ENCODE measurements at places on chromosomes 5 and 9.
A peak's percentile ranks its signal among the peaks of the same experiment; 100 is the strongest.

GRCh38 chr9:90331826-90332575 lies 310.6 kb downstream of the DIRAS2 start:
- peak; percentile 87 for DNase-seq

GRCh38 chr9:105639936-105640335 lies 22.3 kb upstream of the TAL2 start:
- no peak for DNase-seq

DNA sequence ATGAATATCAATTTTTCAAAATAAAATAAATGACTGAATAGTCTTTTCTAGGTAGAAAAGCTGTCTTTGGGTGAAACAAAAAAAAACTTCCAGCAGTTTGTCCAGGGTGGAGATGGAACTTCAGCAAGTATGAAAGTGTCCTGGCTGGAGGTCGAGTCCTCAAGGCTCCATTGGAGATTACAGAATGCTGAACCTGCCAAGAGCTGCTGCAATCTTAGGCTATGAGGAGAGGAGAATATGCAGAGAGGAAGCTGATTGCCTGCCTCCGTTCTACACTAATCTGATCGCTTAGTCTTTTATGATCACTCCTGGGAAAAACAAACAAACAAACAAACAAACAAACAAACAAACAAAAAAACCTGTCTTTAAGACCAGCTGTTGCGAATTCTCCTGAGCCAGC lies 50.6 kb downstream of the NREP start:
- DNase-seq, result no peak

DNA sequence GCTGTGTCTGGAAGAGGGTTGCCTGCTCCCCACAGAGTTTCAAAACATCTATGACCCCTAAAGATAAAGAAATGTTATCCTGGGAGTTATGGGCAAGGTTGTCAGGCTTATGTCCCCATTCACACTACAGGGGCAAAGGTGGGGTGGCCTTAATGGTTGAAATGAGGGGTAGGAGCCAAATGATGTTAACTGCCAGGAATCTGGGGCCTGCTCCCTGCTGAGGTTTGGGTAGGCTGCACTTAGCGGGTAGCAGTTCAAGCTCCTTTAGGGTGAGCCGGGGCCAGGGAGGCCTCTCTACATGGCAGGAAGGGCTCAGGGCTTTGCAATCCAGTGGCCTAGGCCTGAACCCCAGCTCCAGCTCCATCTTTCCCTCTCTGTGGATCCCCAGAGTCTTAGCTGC lies 3.0 kb downstream of the FGF18 start:
- DNase-seq, result no peak

- DNase-seq, result no peak
Measured at GRCh38 chr5:3564827-3565518, 30.7 kb upstream of the IRX1 start.

DNA sequence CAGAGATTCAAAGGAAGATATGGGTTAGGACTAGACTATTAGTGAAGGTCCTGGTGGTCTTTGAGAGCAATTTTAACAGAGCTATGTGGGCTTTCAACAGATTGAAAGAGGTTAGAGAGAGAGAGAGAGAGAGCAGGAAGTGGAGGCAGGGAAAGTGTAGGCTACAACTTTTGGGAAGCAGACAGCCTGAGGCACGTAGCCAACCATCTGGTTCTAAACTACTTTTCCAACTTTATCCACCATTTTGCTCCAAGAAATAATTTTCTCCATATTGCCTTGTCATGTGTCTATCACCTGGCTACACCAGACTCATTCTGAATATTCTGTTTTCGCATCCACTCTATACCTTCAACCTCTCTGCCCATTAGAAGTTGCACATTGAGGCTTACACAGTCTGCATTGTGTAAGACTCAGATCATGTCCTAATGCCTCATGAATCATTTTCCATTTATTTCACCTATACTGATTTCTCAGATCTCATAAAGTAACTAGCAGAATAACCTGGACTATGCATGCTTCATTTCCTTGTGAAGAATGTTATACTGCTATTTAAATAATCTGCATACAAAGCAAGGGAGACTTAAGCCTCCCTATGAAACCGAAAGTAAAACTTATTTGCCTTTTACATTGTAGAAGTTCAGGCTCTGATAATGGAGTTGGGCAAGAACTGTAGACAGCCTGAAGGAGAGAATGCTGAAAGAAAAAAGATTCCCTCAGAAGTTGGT lies 235.6 kb downstream of the ELAVL2 start:
- peak; percentile 1 for DNase-seq

GRCh38 chr5:145922059-145922458 lies 14.3 kb upstream of the SH3RF2 start:
- DNase-seq, result no peak

DNA sequence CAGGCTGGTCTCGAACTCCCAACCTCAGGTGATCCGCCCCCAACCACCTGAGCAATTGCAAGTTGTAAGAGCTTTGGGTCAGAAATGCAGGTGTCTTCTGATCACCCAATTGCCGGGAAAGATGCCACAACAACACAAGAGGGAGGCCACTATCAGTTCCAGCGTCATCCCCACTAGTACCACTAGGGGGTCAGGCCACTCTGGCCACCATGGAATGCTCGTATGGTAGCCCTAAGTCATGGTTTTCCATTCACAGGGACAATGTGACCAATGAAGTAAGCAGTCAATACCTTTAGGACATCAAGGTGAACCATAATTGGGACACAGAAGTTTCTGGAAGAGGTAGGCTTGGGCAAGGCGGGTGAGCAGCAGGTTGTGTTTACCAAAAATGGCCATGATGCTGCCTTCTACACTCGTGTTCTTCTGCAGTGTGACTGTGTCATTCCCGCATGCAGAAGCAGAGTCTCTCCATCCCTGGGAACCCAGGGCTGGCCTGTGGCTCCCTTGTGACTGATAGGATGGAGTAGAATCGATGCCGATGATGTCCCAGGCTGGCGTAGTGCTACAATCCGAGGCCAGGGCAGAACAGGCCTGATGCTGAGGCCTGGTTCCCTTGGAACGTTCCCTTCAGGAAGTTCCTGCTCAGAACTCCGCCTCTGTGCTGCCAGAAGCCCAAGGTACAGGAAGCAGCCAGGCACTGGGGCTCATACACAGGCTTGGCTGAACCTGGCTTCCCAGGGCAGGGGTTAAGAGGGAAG lies 42.2 kb upstream of the ANKRD33B start:
- DNase-seq, result no peak

DNA sequence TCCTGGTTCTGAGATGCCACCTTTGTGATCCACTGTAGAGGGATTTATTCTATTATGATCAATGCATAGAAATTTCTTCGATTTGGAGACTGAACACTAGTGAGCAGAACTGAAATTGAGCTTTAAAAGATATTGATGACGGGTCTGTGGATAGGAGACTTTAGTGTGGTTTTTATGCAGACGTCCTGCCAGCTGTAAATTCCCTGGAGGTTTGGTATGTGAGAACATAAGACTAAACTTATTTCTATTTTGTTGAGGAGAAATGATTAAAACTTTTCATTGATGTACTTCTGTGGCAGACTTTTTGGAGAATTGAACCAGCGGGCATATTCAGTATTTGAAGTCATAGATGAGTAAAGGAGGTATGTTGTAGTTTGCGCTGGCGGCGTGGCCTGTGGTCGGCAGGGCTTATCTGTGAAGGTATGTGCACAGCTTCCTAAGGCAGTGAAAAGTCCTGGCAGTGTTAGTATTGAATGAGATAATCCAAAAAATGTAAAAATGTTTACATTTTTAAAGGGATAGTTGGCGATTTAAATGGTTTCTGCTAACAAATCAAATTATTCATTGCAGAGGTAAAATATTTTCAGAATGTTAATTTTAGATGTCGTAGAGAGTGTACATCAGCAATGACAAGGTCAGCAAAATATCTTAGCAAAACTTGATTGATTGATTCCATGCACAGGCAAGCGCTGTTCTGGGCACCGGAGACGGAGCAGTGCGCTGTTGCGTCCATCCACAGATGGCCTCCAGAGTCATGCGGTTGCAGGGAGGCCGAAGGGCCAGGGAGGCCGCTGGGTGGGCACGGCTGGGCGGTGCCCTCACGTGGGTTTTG lies 20.4 kb downstream of the TENT4A start:
- peak; percentile 69 for DNase-seq

All from AG10803 (cell line).